ENCODE measurements at places on chromosomes 1 and 21. TPM values are rescaled to one million over a fixed set of nuclear protein-coding genes. Genes with fewer than 3 reads are reported as not detected.
A peak's percentile ranks its signal among the peaks of the same experiment; 100 is the strongest.

DNA sequence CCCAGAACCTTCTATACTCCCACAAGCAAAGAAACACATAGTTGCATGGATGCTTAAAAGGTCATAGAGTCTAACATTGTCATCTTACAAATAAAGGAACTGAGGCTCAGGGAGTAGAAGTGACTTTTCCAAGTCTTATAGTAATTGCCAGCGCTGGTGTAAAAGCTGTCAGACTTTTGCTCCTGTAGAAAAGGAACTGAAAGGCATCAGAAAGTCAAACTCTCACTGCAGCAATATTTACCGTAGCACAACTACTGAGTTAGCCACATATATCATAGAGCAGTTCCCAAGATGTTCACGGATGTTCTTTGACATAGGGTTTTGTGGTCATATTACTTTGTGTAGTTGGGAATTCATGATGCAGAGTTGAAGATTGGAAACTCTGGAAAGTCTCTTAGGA lies 16.6 kb upstream of the USP24 start:
- no peak for DNase-seq

The KLHDC9 gene
- total RNA-seq: 3.0 TPM

DNA sequence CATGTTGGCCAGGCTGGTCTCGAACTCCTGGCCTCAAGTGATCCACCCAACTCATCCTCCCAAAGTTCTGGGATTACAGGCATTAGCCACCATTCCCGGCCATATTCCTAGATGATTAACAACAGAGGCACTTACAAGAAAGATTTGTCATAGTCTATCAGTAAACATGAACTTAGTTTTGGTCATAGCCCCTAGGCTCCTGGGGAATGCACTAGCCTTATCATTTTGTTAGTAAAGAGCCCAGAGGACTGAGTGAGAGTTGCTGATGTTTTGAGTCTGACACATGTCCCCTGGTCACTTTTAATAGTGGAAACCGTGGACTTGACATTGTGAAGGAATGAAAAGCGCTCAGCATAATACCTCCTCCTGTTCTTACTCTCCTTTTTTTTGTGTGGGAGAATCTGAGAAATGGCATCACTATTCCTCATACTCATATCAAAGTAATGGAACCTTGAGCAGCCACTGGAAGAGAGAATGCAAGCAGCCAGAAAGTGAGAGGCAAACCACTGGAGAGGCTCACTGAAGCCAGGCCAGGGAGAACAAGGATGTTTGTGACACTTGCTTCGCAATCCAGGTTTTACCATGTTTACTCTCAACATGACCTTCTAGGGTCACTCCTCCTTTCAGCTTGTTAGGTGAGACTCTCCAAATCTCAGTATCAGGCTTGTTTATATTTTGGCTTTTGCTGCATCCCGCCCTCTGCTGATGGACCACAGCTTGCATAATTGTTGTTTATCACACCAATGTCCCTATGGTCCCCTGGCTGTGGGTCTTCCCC lies 14.8 kb downstream of the ATP1B1 start:
- DNase-seq: peak; percentile 61

GRCh38 chr1:243234978-243235647 lies 20.0 kb downstream of the CEP170 start:
- no peak for DNase-seq

DNA sequence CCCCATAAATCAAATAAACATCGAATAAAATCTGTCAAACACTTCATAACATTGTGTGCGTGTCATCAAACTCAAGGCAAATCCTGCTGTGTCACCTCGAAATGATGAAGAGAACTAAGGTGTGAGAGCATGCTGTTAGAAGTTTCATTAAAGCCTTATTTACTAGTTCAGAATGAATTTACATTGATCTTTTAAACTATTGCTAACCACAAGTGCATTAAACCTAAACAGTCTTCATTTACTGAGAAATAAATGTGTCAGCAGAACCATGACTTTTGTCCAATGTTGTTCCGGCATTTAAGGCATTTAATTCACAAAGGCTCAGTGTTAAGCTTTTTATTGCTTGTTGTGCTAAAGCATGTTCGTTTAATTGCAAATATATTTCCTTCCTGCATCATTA lies 474.4 kb downstream of the SETD4 start:
- DNase-seq: peak; percentile 36

DNA sequence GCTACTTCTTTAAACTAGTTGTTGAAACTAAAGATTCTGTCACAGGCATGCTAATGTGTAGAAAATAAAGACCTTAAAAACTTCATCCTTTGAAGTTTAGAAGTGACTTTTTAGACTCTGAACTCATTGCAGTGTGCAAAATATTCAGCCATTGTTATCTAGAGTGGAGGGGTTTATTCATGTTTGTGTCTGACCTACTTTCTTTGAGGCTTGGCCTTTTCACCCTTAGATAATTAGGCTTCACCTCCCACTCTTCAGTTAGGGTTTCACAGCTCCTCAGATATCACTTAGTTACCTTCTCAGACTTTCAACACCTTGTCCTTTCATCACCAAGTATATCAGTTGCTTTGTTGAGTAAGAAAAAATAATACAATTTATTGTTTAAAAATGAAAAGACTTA lies 75.9 kb downstream of the IVNS1ABP start:
- DNase-seq: no peak

- no peak for DNase-seq
These were observed 1.2 kb downstream of the CROCC start for GRCh38 chr1:16922885-16923431.

DNA sequence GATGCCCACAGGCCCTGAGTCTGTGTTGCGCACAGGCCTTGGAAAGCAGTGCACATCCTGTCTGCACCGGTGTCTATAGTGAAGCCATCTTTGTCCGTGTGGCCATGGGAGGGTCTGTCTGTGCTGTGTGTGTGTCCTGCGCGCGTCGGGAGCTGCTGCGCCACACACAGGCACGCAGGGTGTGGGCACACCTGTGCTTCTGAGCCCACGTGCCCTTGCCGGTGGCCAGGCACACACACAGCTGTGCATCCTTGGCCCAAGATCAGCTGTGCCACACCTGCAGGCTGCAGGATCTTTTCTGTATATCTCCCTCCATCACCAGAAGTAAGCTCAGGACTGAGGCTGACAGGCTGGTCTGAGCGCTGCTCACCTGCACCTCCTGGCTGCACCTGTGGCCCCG lies 3.2 kb upstream of the SAMD11 start:
- DNase-seq: no peak

GRCh38 chr1:86965827-86966182 lies 51.4 kb downstream of the HS2ST1 start:
- no peak for DNase-seq

The CLCA4 gene
- total RNA-seq: not detected

DNA sequence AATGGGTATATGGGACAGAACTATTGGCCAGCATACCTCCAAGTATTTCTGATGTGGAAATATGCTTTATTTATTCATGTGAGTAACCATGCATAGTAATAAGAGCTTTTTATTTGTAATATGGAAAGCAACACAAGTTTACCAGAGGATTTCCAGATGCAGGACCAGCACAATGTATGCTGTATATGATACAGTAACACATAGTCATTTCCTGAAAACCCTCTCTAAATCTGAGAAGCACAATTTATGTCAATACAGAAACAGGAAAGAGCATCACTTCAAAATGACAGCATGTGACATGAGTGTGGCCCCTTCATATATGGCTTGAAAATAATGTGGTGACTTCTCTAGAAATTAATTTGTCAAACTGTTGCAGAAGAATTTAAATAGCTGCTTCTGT lies 1134.7 kb upstream of the ADGRL2 start:
- no peak for DNase-seq

- no peak for DNase-seq
These were observed 5.3 kb upstream of the OLFM3 start for GRCh38 chr1:102002057-102002456.

The MANEAL gene
- total RNA-seq: 7.2 TPM

The KLHL21 gene
- 14.4 TPM for total RNA-seq

The UBE2J2 gene
- total RNA-seq: 42.8 TPM

The NTMT2 gene
- total RNA-seq: not detected

The STMN1 gene
- 462 TPM for total RNA-seq

DNA sequence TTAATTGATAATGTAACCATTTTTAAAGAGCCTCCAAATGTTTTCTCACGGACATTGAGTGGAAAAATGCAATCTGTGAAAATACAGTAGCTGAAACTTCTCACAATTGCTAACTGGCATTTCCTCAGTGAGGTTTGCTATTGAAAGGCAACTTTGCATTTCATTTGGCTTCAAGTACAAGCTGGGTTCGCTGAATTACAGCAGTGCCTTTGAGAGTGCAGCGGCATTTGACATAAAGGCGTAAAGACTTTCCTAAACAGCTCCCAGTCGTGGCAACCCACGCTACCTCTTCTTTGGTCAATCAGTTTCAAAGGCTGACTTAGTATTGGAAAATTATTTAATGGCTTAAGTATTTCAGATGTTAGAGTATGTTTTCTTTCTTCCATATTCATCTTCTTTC lies 39.3 kb upstream of the ZBTB18 start:
- DNase-seq: no peak

DNA sequence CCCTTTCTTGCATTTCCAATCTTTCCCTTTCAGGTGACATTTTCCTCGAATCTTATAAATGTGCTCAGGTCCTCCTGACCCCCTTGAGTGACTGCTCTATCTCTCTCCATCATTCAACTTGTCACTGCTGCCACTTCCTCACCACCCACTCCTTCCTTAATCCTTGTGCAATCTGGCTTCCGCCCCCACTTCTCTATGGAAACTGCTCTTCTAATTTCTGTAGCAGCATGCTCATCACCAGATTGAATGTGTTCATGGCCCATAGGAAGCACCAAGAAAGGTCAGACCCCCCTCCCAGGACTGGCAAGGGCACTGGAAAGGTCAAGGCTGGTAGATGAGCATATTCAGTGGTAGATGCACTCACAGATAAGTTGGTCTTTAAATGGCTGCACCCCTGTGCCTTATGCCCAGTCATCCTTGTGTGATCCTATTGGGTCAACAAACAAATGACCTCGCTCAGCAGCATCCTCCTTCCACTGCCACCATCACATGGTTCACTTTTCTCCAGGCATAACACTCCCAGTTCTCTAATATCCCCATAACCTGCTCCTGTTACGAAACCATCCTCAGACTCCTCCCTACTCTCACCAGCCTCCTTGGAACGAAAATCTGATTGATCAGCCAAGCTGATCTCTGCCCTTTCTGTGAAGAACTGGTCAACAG lies 288.5 kb upstream of the POU3F1 start:
- no peak for DNase-seq

- no peak for DNase-seq
These were observed 5.3 kb upstream of the C1orf174 start for GRCh38 chr1:3905266-3905952.

GRCh38 chr1:209883341-209883971 lies 54.6 kb upstream of the SYT14 start:
- peak; percentile 92 for DNase-seq

DNA sequence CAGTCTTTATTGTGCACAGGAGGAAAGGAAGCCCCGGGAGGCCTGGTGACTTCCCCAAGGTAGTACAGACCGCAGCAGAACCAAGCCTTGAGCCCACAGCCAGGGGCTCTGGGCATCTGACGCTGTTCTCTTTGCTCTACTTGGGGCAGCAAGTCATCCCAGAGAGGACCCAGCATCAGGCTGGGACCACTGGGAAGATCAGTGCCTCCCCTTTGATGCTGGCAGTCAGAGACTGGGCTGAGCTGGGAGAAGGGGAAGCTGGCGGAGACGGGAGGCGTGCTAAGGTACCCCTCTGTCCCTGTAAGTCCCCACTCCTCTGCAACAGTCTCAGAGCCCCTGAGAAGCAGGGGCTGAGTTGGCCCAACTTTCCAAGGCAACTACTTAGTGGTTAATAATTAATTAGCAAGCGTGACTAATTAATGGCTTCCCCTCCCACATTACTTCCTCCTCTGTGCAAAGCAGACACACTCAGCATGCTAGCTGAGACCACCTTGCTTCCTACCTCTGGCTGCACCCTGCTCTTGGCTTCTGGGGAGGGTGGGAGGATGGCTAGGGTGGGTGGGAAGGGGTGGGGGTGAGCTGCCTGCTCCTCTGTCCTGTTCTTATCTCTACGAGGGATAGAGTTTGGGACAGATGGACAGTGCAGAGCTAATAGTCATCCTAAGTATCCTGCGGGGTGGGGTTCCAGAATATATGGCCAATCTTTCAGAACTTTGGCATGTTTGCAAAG lies 1.3 kb downstream of the INAVA start:
- DNase-seq: no peak

GRCh38 chr1:105678334-105678733 lies 1378.1 kb upstream of the PRMT6 start:
- no peak for DNase-seq

The CYP4A11 gene
- total RNA-seq: not detected

The BTBD19 gene
- 1.2 TPM for total RNA-seq

DNA sequence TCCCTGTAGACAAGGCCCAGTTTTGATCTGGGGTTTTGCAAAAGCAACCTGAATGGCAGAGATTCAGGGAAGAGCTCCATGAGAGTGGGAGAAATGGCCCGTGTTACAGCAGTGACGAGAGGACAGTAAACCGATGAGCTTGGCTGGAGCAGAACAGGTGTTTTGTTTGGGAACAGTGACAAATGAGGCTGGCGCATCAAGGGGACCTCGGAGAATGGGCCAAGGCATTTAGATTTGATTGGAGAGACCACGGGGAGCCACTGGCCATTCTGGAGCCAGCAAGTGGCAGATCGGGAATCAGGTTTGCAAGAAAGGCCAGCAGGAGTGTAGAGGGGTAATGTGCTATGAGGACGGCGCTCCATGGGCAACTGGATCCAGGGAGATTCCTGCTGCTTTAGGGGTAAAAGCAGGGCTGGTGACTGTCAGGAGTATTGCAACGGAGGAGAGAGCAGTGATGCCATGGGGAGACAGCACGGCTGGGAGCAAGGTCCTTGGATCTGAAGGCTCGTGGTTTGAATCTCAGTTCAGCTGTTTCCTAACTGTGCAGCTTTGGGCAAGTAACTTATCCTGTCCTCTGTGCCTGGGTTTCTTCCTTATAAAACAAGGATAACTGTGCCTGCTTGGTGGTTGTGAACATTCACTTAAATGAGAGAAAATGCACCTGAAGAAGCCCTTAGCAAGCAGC lies 9.9 kb upstream of the KLHDC7A start:
- DNase-seq: no peak

The PBXIP1 gene
- 97.9 TPM for total RNA-seq

The RNU1-4 gene
- total RNA-seq: not detected

- peak; percentile 66 for DNase-seq
These were observed 2.5 kb downstream of the AGO4 start for GRCh38 chr1:35810096-35810881.

- DNase-seq: no peak
These were observed 37.1 kb downstream of the EPHB2 start for GRCh38 chr1:22747735-22748073.

The RHEX gene
- not detected for total RNA-seq

GRCh38 chr1:6889875-6890480 lies 104.7 kb downstream of the CAMTA1 start:
- peak; percentile 61 for DNase-seq

GRCh38 chr1:203934027-203934426 lies 72.6 kb downstream of the SNRPE start:
- DNase-seq: peak; percentile 33

The TTC34 gene
- 0.07 TPM for total RNA-seq

GRCh38 chr21:42557420-42557819 lies 43.8 kb downstream of the SLC37A1 start:
- no peak for DNase-seq

- DNase-seq: no peak
These were observed 98.2 kb downstream of the PCBP3 start for GRCh38 chr21:45741691-45742090.

The C1orf185 gene
- total RNA-seq: not detected

GRCh38 chr1:158119976-158120653 lies 60.6 kb upstream of the CD1D start:
- DNase-seq: no peak

The CRP gene
- total RNA-seq: not detected
